ENCODE measurements at places on chromosomes 4 and X.

DNA sequence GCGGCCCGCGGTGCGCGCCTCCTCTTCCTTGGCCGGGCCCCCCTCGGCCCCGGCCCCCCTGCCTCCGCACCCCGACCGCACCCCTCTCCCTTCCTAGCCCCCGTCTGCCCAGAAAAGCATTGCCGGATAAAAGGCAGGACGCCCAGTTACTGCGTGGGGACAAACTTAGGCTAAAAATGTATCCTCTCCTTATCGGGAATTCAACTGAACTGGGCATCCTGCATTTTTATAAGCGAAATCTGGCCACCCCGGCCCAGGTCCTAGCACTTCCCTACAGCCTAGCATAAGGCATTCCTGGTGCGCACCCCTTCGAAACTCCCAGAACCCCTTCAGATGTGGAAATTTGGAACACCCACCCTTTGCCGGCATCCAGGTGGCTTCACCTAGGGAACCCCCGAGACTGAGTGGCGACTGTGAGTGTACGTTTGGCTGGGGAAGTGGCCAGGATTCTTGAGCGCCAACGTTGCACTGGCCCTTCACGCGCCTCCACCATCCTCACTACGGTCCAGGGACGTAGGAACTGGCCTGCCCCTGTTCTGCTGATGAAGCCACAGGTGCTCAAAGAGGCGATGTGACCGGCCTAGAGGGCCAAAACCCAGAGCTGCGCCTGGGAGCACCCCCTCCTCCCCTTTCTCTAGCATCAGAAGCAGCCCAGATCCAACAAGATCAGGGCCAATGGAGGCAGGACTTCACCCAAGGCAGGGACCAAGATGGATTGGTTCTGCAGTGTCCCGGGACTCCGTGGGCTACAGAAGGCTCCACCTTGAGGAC is 5.7 kb upstream of the RNF4 start:
- DNase-seq = no peak

GRCh38 chrX:118560489-118560888 is 64.9 kb downstream of the DOCK11 start:
- no peak for DNase-seq

DNA sequence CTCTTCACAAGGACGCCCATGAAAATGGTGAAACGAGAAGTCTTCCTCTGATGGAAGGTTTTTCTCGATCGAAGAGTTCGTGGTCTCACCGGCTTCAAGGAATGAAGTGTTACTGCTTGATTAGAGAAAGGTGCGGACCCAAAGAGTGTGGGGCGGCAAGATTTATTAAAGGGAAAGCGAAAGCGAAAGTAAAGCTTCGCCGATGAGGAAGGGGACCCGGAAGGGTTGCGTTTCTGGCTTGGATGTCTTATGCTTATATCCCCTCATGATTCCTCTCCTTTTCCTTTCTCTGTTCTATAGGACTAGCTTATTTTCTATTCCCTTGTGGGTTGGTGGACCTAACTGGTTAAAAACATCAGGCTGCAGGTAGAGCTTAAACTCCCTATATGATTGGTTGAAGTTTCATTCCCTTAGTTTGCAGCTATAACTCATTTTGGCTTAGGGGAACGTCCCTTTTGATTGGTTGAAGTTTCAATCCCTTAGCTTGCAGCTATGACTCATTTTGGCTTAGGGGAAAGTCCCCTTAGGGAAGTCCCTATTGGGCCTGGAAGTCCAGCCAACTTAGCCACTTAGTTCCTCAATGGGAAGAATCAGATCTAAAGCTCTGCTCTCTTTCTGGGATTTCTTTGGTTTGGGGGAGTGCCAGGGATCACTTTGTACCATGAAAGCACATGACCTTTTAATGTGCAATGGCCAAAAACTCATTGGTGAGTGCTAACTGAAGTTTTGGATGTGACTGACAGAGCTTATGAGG is 1025.0 kb upstream of the PCDH10 start:
- no peak for DNase-seq

DNA sequence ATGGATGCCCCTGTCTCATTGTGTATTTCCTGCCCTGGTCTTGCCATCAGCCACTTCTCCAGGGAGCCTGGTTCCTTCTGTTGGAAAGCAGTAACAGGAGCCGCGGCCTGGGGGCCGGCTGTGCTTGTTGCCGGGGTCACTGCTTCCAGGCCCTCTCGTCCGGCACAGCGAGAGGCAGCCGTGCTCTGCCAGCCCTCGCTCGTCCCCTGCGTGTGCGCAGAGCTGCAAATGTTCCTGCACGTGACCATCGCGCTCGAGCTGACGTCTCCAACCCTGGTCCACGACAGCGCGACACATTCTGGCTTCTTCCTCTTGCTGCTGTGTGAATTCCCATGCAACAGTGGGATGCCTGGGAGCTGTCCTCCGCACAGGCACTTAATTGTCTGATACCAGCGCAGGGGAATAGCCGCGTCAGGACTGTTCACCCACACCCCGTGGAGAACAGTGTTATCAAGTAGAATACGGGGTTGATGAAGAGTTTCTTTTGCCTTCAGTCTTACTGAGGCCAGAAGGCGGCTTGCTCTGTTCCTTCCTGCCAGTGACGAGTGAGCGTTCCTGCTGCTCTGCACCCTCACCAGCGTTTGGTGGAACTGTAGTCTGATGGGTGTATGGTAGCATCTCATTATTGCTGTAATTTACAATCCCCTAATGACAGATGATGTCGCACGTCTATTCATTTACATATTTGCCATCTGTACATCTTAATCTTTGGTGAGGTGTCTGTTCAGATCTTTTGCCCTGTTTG is 12.3 kb downstream of the PDE6B start:
- DNase-seq = no peak

Measured in left colon (tissue), 2 donors.